Activated naive CD4-positive, alpha-beta T cell (primary cell): ENCODE measurements at places on chromosomes 7 and 10.

DNA sequence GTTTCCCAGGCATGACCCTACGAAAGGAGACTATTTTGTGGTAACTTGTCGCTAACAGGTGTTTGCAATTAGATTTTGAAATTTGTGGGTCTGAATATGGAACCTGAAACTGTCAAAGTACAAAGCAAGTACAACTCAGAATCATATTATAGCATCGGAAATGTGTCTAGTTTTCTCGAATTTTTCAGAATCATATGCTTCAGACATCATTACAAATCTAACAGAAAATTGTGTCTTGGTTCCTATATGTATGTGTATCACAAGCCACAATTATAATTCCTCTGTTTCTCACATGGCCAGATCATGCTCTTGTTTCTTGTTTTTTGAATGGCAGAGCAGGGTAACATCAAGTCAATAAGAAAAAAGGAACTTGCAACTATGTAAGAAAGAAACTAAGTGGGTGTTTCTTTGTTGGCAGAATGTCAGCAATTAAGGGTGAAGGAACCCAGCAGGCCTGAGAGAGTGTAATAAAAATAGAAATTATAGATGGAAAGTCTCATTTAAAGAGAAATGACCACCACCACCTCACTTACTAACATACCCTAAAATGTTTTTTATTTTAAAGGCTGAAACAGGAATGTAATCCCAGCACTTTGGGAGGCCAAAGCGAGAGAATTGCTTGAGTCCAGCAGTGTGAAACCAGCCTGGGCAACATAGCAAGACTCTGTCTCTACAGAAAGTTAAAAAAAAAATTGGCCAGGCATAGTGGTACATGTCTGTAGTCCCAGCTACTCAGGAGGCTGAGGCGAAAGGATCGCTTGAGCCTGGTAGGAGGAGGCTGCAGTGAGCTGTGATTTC is 51.3 kb downstream of the PRTFDC1 start:
- DNase-seq, result no peak

GRCh38 chr7:29953726-29954347 is 35.8 kb downstream of the SCRN1 start:
- DNase-seq, result no peak

- no peak for DNase-seq
Measured at GRCh38 chr7:117185124-117185523, 137.7 kb downstream of the WNT2 start.

- no peak for DNase-seq
Measured at GRCh38 chr7:91079487-91079886, 184.7 kb upstream of the FZD1 start.

DNA sequence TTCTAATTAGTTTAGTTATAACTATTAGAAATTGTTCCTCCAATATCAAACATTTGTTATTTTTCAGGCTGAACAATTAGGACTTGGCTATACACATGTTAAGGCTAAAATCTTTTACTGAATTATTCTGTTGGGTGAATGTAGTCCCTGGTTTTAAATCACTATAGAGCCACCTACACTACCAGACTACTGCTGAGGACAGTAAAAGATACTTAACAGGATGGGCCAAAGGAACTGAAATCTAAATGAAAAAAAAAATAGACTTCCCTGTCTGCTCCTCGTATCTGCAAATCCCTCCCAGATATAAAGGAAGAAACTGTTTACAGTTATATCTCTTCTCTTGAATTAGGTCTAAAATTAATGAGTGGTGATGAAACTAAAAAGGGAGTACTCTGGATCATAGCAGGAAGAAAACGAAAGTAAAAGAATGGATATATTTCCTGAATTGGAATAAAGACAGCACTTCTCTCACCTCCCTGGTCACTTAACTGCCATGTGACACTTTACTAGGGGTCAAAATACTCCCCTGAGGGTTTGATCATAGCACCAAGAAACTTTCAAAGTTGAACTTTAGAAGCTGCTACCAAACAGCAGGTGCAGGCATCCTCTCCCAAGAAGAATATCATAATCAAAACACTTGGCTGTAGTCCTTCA is 12.7 kb downstream of the FBXW4 start:
- DNase-seq, result no peak

DNA sequence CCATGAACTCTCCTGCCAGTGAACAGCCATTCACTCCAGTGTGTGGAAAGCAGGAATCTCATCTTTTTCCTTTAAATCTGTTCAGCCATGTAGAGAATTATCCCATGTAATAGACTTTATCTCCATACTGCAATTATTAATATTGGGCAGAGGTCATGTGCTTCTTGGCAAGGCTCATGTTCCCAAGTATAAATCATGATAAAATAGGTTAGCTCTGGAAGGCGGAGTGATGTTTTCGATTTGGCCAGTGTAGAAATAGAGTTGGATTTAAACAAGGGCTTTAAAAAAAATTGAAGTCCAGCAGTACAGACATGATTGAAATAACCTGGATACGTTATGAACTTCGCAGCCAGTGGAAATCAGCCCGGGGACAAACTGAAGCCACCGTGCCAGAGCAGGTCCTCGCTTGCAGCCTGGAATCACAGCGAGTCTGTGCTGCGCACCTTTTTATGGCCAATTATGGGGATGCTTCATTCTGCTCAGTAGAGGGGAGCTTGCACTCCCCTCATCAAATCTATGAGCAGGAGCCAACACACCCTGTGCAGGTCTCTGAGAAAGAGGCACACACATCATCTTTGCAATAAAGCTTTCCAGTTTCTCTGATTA is 654.0 kb upstream of the MKI67 start:
- DNase-seq, result no peak
